Activated CD4-positive, alpha-beta T cell treated with anti-CD3 and anti-CD28 coated beads for 36 hours (primary cell): ENCODE measurements at places on chromosomes 7 and 10. TPM values are rescaled to one million over a fixed set of nuclear protein-coding genes. Genes with fewer than 3 reads are reported as not detected.

- peak overlapping the region; percentile 27 for H3K27ac ChIP-seq
- H3K4me3 ChIP-seq = no peak overlapping the region
- no peaks in the 10 kb centered on the region for H3K27me3 ChIP-seq
- H3K36me3 ChIP-seq = peaks cover 36% of the 10 kb centered on the region
Observed at GRCh38 chr10:21570761-21571521, 36.9 kb downstream of the MLLT10 start.

- peaks cover 34% of the 10 kb centered on the region for H3K4me1 ChIP-seq
- H3K4me3 ChIP-seq = no peak overlapping the region
- peak overlapping the region; percentile 7 for H3K27ac ChIP-seq
- H3K27me3 ChIP-seq = no peaks in the 10 kb centered on the region
- no peak for DNase-seq
Observed at GRCh38 chr10:110137142-110137545, 70.3 kb upstream of the MXI1 start.

- H3K4me1 ChIP-seq = no peaks in the 10 kb centered on the region
- H3K27me3 ChIP-seq = no peaks in the 10 kb centered on the region
- DNase-seq = no peak
- no peak overlapping the region for H3K27ac ChIP-seq
- no peak overlapping the region for H3K4me3 ChIP-seq
- H3K36me3 ChIP-seq = no peaks in the 10 kb centered on the region
Observed at GRCh38 chr10:77741746-77742145, 104.1 kb upstream of the KCNMA1 start.

EPDR1 gene
- total RNA-seq = 2.7 TPM

GRCh38 chr10:102970562-102971340 is 52.7 kb downstream of the CNNM2 start:
- no peaks in the 10 kb centered on the region for H3K36me3 ChIP-seq
- no peaks in the 10 kb centered on the region for H3K27me3 ChIP-seq
- no peak overlapping the region for H3K4me3 ChIP-seq
- H3K4me1 ChIP-seq = no peaks in the 10 kb centered on the region
- H3K27ac ChIP-seq = no peak overlapping the region
- no peak for DNase-seq

- no peak for DNase-seq
- H3K4me1 ChIP-seq = peaks cover 69% of the 10 kb centered on the region
- peak overlapping the region; percentile 82 for H3K4me3 ChIP-seq
- H3K27ac ChIP-seq = peak overlapping the region; percentile 74
Observed at GRCh38 chr7:149873970-149874643, 338 bp downstream of the ATP6V0E2 start.

GPRIN2 gene
- not detected for total RNA-seq
